ENCODE measurements at places on chromosomes 3 and 15. TPM values are rescaled to one million over a fixed set of nuclear protein-coding genes. Genes with fewer than 3 reads are reported as not detected.

KCNH8 gene
- total RNA-seq, result not detected

C2CD4B gene
- total RNA-seq, result not detected

KLHL40 gene
- not detected for total RNA-seq

ZIC4 gene
- not detected for total RNA-seq

NDN gene
- total RNA-seq, result 89.0 TPM

MAGEL2 gene
- total RNA-seq, result under 0.01 TPM

EEFSEC gene
- total RNA-seq, result 8.1 TPM

AP3B2 gene
- 5.8 TPM for total RNA-seq

All from fibroblast of the aortic adventitia (primary cell).